IPS DF 19.7 (cell line): ENCODE measurements at places on chromosomes 11 and 22.

- DNase-seq = no peak
Observed at GRCh38 chr11:121426476-121427399, 25.4 kb upstream of the SORL1 start.

DNA sequence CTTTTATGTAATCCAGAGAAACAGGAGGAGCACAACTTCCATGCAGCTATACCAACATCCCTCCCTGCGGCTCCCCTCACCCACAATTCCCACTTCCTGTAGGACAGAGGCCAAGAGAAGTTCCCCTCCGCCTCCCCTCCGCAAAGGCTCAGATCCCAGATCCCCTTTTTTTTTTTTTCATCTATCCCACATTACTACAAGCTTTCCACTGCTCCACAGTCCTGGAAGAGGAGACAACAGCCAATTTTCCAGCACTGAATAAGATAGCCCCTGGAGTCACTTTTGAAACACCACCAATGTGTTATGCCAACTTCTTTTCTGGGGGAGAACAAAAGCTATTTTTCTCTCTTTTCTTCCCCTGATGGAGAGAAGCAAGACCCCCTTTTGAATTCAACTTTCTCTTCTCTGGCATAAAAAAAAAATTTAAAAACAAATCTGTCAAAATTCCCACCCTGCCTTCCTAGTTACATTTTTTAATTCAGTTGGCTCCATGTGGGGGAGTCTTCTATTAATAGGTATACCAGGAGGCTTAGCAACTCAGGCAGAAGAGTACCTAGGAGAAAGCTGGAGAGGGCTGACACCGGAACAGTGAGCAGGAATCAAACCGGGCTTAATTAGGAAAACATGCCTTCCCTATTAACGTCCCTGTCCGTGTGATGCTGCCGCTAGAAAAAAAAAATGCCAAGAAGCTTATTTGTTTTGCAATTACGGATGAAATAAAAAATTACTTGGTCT is 543.4 kb downstream of the BUD13 start:
- DNase-seq = no peak

- no peak for DNase-seq
Observed at GRCh38 chr11:128412847-128413791, 174.2 kb downstream of the ETS1 start.

DNA sequence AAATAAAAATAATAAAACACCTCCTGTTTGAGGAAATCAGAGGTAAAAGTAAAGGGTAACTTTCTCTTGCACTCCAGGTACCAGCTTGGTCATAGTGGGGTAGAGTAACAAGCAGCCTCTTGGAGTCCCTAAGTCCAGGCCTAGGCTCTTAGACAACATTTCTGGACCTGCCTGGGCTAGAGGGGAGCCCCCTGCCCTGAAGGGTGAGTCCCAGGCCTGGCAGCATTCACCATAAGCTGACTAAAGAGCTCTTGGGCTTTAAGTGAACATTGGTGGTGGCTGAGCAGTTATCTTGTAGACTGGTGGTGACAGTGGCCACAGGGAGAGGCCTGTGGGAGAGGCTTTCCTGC is 18.6 kb upstream of the OR56A3 start:
- no peak for DNase-seq

- no peak for DNase-seq
Observed at GRCh38 chr11:88066090-88066489, 109.2 kb downstream of the RAB38 start.

DNA sequence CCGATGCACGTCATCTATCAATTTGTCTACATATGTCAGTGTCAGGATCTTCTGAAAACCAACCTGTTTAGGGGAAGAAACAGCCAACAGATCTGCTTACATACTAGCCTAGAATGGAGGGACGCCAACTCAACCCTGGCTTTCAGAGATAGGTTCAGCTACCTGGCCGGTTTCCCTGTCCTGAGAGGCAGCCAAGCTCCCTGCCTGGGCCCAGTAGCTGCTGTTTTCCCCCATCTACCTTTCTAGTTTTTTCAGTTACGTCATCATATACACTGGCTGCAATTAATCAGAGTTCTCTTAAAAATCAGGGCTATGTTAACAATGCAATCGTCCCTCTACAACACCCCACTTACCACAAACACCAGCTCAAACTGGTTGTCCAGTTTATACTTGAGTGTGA is 1.0 kb downstream of the SRPRA start:
- no peak for DNase-seq

GRCh38 chr11:126477535-126478305 is 122.2 kb downstream of the ST3GAL4 start:
- no peak for DNase-seq

GRCh38 chr11:44622190-44622650 is 56.8 kb downstream of the CD82 start:
- DNase-seq = no peak

- no peak for DNase-seq
Observed at GRCh38 chr11:35794850-35795249, 132.3 kb downstream of the TRIM44 start.

- DNase-seq = no peak
Observed at GRCh38 chr11:26901162-26901561, 92.8 kb upstream of the FIBIN start.

DNA sequence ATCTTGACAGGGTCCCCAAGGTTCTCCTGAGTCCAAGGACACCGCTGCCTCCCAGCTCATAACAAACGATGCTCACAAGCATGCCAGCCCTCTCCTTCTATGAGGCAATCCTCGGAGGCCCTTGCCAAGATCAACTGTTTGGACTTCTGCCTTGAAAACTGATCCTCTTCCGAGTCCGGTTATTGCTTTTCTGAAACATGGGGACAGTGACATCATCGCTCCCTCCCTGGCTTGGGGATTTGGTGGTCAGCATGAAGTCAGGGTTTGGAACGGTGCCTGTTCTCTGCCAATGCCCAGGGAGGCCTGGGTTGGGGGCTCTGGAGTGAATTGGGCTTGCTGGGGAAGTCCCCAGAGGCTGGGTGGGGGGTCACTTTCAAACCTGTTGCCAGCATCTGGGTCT is 149.3 kb downstream of the FBXO7 start:
- DNase-seq = no peak

DNA sequence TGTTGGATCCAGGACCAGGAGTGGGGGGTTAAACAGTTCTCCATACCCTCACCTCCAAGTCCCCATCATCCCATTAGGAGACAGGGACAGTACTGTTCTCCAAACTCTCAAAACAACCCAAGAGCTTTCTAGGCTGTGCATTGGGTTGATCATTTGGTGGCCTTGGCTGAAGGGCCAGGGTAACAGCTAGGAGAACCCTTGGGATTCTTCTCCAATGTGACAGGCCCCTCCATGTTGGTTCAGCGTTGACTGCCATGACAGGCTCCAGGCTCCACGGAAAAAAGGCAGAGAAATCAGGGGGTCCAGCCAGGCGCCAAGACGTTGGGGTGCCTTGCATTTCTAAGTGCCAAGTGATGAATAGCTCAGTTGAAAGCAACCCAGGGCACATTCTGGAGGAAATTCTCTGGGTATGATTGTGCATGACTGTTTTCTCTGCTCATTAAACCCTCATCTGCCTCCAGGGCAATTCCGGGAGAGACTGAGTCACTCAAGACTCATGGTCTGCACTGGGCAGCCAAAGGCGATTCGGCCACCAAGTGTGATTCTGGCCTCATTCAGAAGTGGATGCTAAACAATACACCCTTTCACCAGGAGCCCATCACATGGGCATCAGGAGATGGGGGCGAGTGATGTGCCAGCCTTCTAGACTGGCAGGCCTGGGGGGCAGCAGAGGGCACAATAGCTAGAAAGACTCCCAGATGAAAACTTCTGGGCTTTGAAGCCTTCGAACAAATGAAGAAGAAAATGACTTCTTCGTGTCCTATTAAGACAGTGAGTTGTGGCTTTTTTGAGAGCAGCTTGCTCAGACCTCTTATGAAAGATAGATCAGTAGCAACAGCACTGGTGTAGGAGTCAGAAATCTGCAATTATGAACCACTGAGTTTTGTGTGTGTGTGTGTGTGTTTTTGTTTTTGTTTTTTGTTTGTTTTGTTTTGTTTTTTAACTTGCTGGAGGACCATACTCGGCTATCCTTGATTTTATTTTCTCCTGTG is 27.7 kb downstream of the CD44 start:
- DNase-seq = no peak

DNA sequence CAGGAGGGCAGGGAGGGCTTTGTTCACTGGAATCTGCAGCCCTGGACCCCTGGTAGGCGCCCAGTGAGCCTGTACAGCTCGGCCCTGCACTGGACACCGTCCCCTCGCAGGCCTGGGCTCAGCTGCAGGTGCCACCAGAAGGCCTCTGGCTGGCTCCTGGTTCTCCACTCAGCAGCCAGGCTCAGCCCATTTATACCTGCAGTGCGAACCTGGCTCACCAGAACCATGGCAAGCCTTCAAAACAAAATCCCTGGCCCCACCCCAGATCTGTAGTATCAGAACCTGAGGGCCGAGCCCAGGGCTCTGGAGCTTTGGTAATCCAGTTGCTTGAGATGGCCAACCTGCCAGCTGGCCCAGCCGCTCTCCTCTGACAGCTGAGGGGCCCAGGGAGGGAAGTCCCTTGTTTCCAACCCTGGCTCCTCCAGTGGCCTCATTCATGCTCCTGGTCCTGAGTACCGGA is 870 bp upstream of the FREY1 start:
- no peak for DNase-seq

DNA sequence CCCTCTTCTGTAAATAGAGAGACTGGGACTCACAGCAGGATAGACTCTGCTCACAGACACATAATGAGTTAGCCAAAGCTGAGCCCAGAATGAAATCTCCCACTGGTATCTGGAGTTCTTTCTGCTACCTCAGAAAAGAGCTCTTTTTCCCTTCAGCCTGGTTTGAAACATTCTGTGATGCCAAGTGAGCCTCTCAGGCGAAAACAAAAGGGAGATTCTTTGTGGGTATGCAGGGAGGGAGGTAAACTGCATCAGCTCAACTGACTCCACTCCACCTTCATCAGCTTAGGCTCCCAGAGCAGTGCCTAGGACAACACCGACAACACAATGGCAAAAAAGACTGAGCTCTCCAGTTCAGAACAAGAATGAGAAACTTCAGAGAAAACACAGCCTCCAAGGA is 55.1 kb upstream of the SCUBE2 start:
- no peak for DNase-seq

GRCh38 chr11:6660712-6661111 is 5.1 kb upstream of the DCHS1 start:
- DNase-seq = no peak

DNA sequence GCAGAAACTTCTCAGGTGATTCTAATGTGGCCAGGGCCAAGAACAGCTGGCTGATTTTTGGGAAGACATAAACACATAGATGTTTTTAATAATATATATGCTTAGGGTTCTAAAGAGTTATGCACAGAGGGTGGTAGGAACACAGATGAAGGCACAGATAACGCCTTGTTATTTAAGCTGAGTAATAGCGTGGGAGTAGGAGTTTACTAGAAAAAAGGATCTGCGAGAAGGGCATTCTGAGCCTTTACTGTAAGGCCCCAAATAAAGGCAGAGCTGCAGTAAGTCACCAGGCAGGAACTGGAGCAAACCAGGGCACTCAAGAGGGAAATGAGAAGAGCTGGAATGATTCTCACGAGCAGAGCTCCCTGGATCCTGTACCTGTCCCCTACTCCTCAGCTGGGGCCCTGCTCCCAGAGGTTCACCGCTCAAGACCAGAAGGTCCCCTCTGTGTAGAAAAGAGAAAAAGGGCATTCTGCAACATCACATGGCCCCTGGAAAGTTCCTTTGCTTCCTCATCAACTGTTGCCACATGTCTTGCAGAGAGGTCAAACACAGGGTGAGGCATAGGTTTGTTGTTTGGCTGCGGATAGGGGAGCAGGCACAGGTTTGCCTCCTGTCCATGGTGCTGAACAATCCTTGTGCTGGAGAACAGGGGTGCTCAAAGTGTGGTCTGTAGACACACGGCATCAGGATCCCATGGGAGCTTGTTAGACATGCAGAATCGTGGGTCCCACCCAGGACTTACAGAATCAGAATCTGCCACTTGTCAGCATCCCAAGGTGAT is 125.7 kb downstream of the TENM4 start:
- peak; percentile 35 for DNase-seq

DNA sequence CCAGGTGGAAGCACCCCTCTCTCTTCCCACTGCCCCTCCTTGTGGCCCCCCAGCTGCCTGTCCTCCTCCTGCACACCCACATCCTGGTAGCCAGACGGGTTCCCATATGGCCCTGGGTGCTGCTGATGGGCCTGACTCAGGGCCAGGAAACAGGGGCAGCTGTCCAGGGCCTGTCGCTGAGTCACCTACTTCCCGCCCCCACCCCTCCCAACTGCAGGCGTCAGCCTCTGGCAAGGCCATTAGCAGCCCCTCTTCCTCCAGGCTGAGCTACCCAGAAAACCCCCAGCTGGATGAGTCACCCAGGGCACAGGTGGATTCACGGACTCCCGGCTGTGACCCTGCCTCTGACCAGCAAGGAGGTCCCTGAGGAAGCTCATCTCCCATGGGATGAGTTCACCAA is 6.9 kb upstream of the GAL start:
- DNase-seq = no peak

GRCh38 chr11:104968355-104968855 is at the start of gene CASP4:
TSS of gene CASP4 (minus strand) at chr11:104968574. CDS start at chr11:104968525, 49 bp downstream.
- DNase-seq = no peak

DNA sequence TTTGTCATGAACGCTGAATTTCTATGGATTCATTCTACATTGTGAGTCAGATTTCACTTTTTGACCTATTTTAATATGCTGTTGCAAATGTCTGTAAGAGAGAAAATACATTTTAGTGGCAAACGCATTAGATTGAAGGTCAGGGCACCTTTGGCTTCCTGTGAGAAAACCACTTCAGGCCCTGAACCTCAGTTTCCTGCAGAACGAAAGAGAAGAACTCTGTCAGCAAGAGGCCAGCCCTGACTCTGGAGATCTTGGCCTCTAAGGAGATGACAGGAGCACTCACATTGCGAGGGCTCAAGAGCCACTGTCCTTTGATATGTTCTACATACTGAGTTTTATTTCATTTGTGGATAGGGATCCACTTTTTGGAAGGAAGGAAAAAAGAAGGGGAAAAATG is 83.6 kb downstream of the KCNJ1 start:
- no peak for DNase-seq

- no peak for DNase-seq
Observed at GRCh38 chr11:107856180-107856980, 2.2 kb downstream of the SLC35F2 start.

- no peak for DNase-seq
Observed at GRCh38 chr11:5242933-5243815, 6.5 kb downstream of the HBG1 start.

GRCh38 chr11:10762185-10762584 is 11.1 kb downstream of the CTR9 start:
- DNase-seq = no peak

DNA sequence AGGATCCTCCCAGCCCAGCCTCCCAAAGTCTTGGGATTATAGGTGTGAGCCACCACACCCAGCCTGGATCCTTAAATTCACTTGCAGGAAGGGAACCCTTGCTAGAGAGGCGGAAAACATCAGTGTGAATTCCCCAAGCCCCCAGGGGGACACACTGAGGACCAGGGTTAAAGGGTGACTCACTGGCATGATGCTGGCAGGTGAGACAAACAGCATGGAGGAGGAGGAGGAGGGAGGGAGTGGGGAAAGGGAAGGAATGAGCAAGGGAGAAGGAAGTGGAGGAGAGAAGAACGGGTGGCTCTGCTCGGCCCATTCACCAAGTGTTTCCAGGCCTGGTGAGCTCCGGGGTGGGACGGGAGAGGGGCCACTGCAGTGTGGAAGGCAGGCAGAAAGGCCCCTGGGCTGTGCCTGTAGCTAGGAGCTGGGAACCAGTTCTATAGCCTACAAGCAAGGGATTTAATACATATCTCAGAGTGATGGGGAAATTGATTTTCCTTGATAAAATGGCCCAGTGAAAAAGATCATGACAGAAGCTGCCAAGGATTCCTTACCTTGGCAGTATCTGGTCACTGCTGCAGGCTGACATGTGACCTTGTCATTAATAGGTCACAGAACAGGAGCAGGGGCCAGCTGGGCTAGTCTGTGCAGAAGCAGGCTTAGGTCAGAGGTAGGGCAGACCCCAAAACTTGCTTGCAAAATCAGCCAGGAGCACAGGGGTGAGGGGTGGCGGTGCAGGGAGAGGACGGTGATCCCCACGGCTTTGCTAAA is 370.2 kb downstream of the SHANK2 start:
- no peak for DNase-seq
